Pulmonary artery endothelial cell (primary cell): ENCODE measurements at places on chromosomes 6 and 20. TPM values are rescaled to one million over a fixed set of nuclear protein-coding genes. Genes with fewer than 3 reads are reported as not detected.

The CRISP1 gene
- total RNA-seq: not detected in 2 replicates

The DNAH8 gene
- total RNA-seq: 0.04 and 0.07 TPM in 2 replicates

The TMEM244 gene
- not detected in 2 replicates for total RNA-seq

The VGLL2 gene
- not detected in 2 replicates for total RNA-seq

The SPATA2 gene
- total RNA-seq: 1.2 and 1.3 TPM in 2 replicates

The RREB1 gene
- total RNA-seq: 13.5 and 14.2 TPM in 2 replicates

The BNIP5 gene
- total RNA-seq: not detected in 2 replicates

The PRDM13 gene
- not detected in 2 replicates for total RNA-seq

The HLA-DRB1 gene
- not detected in 2 replicates for total RNA-seq

The OLIG3 gene
- not detected in 2 replicates for total RNA-seq

The LHFPL5 gene
- total RNA-seq: not detected in 2 replicates

The SLC13A3 gene
- total RNA-seq: 0.04 and 0.40 TPM in 2 replicates

The C20orf202 gene
- 0.07 TPM in 1 of 2 replicates, not detected in the other for total RNA-seq

The IFT52 gene
- total RNA-seq: 32.4 and 41.0 TPM in 2 replicates

The NKX2-2 gene
- total RNA-seq: not detected in 2 replicates

The PRRT1 gene
- total RNA-seq: 0.07 TPM in 1 of 2 replicates, not detected in the other

The LZTS3 gene
- 3.2 and 4.1 TPM in 2 replicates for total RNA-seq

The ACOT13 gene
- total RNA-seq: 6.7 and 7.9 TPM in 2 replicates

The MATN4 gene
- not detected in 2 replicates for total RNA-seq

The PPP1R14C gene
- total RNA-seq: 0.04 TPM in 1 of 2 replicates, not detected in the other

The OPN5 gene
- not detected in 2 replicates for total RNA-seq

The ISM1 gene
- under 0.01 and 0.04 TPM in 2 replicates for total RNA-seq

The HSPA12B gene
- total RNA-seq: 4.7 and 7.9 TPM in 2 replicates

The DEFB121 gene
- not detected in 2 replicates for total RNA-seq

The MAN1A1 gene
- total RNA-seq: 29.6 and 35.7 TPM in 2 replicates

The MAP7 gene
- total RNA-seq: 0.66 and 0.74 TPM in 2 replicates

The OR12D3 gene
- not detected in 2 replicates for total RNA-seq

The SRMS gene
- not detected in 2 replicates for total RNA-seq

The WFDC12 gene
- not detected in 2 replicates for total RNA-seq

The APCDD1L gene
- total RNA-seq: 0.26 and 3.1 TPM in 2 replicates

The MOG gene
- not detected in 2 replicates for total RNA-seq

The SLC22A16 gene
- total RNA-seq: not detected in 2 replicates

The LRRN4 gene
- total RNA-seq: not detected in 2 replicates

The PLEKHG1 gene
- total RNA-seq: 38.9 and 50.0 TPM in 2 replicates

The RSPO4 gene
- not detected in 2 replicates for total RNA-seq
